Adipocyte (in vitro differentiated cells): ENCODE measurements at places on chromosomes 6 and 20.

DNA sequence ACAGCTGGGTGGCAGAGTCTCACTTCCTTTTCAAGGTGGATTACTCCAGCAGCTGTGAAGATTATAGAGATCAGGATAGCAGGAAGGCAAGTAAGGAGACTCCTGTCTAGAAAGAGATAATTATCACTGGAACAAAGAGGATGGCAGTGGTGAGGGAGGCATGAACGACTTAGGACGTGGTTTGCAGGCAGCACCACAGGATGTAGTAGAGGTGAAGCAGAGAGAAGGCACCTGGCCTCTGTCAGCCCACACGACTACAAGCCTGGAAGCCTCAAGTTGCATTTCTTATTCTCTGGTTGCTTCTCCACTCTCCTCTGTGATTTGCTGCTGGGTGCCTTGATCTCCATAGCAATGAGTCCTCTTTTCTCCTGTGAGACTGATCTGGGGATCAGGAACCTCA is 62.7 kb downstream of the TSHZ2 start:
- no peak for DNase-seq

DNA sequence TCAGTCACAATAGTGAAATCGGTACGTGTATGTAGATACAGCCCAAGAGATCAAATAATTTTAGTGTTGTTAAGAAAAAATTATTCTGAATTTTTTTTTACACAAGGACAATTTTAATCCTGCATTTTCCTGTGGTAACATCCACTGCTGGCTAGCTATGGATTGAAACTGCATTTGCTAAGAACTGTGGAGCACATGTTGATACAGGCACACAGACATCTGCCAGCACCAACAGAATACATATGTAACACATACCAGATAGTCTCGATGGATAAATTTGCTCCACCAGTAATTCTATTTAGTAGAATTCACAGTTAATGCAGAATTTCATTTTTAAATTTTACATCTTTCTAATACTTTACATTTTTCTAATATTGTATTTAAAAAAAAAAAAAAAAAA is 2.2 kb downstream of the ASIP start:
- no peak for DNase-seq

DNA sequence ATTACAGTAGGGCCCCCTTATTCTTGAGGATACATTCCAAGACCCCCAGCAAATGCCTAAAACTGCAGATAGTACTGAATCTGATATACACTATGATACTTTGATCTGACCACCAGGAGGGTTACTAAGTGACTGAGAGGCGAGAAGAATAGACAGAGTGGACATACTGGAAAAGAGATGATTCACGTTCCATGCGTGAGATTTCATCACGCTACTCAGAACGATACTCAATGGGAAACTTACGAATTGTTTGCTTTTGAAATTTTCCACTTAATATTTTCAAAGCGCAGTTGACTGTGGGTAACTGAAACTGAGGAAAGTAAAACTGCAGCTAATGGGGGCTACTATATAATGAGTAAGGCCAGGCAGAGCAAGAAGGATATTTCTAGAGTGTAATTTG is 60.8 kb downstream of the STX11 start:
- no peak for DNase-seq

DNA sequence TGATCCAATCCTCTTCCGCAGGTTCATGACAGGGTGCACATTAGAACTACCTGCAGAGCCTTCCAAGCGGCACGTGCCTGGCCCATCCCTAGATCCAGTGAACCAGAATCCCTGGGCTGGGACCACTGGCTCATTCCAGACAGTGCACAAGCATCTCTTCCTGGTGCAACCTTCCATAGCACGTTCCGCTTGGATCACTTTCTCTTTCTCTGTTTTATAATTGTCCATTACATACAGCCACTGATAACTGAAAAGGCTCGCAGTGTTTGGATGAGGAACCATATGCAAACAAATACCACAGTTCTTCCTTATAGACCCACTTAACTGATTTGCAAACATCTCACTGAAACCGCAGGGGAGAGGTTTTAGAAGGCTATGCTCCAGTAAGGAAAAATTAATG is 59.6 kb upstream of the DDR1 start:
- no peak for DNase-seq

- DNase-seq = peak; percentile 62
Measured at GRCh38 chr6:158207422-158207788, 39.3 kb downstream of the GTF2H5 start.

DNA sequence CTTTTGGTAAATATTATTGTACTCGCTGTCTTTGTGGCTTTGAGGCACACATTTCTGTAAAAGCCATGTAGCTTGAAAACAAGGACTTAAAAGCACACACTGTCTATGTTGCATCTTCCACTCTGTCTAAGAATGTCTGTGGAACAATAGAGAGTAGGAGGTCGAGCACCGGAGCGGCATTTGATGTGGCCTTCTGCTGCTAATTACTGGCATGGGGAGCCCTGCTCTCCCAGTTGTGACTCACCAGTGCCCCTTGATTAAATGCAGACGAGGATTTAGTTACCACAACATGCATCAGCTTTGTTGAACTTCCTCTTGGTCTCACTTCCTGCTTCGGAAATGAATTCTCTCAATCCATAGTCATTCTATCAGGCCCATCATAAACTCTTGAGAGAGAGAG is 680.7 kb upstream of the SLC35B3 start:
- DNase-seq = peak; percentile 81
